ENCODE measurements at places on chromosomes 4 and X. TPM values are rescaled to one million over a fixed set of nuclear protein-coding genes. Genes with fewer than 3 reads are reported as not detected.

The LGI2 gene
- total RNA-seq: 17.4 TPM

The AMTN gene
- not detected for total RNA-seq

The CCKAR gene
- total RNA-seq: 2.7 TPM

The ARHGAP10 gene
- total RNA-seq: 11.0 TPM

The SYP gene
- 11.4 TPM for total RNA-seq

The TRIM2 gene
- total RNA-seq: 52.5 TPM

The ADGRG2 gene
- 0.81 TPM for total RNA-seq

The ZFP92 gene
- total RNA-seq: 0.38 TPM

The CDS1 gene
- total RNA-seq: 21.6 TPM

The XPNPEP2 gene
- 0.11 TPM for total RNA-seq

- DNase-seq: no peak
Measured at GRCh38 chrX:26909728-26910127, 553.4 kb downstream of the PPP4R3C start.

DNA sequence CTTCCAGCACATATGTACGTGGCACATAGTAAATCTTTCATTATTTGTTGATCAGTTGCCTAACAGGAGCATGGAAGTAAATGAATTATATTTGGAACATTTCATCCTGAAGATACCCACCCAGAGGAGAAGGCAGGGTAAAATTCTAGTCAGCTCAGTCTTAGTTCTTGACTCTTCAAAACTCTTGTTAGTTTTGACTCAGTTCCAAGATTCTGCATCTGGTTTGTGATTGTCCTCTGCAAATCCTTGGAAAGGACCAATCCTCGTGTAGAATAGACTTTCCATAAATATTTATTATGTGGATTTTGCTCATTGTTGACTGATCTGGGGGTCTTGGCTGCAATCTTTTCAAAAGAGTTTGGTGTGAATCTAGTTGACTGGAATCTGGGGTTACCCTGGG is 257.5 kb upstream of the FAT1 start:
- DNase-seq: no peak

GRCh38 chr4:88971536-88971935 is 85.4 kb downstream of the FAM13A start:
- no peak for DNase-seq

- DNase-seq: no peak
Measured at GRCh38 chrX:19811807-19812604, 75.4 kb downstream of the SH3KBP1 start.

- DNase-seq: no peak
Measured at GRCh38 chrX:124501586-124501985, 155.2 kb downstream of the SH2D1A start.

DNA sequence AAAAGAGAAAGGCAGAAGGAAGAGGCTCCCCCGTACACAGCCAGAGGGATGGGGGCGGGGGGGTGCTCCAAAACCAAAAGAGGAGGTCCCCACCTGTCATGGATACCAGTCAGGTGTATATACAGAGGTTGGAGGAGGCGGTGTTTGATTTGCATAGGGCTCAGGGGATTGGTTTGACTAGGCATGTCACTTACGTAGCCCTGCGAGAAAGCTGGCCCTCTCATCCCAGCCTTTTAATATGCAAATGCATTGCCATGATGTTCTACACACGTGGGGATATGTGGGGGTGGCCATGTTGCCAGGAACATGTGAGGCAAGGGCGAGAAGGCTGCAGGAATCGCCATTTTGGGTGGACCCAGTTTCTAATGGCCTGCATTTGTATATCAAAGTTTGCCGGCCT is 38.6 kb downstream of the TMEM150C start:
- DNase-seq: no peak

- no peak for DNase-seq
Measured at GRCh38 chr4:188811121-188811520, 671.9 kb downstream of the TRIML1 start.

- DNase-seq: no peak
Measured at GRCh38 chr4:155487210-155487609, 110.4 kb upstream of the MAP9 start.

- DNase-seq: no peak
Measured at GRCh38 chr4:150668824-150669223, 86.9 kb downstream of the MAB21L2 start.

DNA sequence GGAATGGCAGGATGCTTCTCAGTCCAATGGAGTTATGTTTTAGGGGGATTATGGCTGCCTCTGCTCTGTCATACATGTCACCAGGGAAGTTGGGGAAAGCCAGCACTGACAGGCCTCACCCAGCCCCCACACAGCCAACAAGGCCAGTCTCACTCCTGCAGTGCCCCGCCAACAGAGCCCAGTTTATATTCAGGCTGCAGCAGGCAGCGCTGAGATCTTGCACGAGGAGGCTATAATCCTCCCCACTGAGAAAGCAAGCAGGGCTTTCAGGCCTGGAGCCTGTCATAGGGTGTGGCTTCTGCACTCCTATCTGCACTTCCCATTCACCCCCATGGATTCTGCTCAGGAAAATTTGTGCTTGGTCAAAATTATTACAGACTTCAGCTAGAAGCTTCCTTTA is 25.1 kb downstream of the ADAD1 start:
- no peak for DNase-seq

DNA sequence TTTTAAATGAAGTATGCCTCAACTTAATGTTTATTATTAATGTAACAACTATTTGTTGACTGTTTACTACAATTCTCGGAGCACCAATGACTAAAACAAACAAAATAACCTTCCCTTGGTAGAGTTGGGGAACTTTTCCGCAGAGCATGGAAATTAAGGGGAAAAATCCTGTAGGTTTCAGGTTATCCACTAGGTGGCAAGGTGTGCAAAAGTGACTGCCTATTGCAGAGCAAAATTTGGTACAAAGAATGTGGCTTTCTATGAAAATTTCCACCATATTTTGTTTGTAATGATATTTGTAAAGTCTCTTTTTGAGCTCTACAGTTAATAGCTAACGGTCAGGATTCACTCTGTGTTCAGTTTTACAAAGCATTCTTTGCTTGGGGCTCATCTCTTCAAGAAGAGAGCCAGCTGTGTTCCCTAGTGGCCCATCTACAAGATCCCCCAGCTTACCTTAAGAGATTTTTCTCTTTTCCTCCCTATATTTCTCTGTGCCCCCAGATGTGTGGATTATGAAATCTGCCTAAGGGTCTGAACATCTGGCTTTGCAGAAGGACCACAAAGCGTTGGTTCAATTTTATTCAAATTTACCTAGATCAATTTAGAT is 61.1 kb downstream of the FBXO8 start:
- no peak for DNase-seq

DNA sequence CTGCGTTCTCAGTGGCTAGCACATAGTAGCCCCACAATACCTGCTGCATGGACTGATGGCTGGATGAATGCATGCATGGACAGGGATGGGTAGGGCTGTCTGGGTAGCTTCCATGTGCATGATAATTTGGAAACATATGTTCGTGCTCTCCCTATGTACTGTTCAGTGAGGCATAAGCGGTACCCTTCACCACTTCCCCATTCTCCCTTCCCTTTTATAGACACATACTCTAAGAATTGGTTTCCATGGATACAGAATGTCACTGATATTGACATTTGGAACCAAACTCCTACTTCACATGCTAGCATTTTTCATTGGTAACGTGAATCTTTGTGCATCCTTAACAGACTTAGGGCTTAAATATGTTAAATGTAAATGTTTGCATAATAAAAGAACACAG is 20.4 kb downstream of the USP46 start:
- no peak for DNase-seq

DNA sequence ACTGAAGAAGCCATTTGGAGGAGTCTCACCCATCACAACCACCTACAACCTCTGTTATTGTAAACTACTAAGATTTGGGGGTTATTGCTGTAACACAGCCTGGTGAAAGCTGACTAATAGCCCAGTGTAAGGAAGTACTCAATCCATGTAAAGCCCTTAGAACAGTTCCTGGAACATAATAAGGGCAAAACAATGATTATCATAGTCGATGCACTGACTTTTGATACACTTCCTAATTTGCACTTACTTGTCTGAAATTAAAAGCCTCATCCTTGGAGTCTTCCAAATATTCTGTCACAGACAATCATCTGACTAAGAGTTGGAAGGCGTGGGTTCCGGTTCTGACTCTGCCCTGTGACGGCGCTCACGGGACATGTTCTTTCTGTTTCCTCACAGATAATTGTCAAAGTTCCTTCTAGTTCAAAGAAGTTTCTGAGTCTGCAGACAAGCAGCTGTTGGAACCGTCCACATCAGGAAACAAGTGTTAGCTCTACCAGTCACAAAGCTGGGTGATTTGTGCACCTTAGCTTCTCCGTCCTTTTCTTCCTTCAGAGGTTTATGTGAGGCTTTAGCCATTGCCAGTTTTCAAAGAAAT is 33.4 kb upstream of the RASGEF1B start:
- no peak for DNase-seq

DNA sequence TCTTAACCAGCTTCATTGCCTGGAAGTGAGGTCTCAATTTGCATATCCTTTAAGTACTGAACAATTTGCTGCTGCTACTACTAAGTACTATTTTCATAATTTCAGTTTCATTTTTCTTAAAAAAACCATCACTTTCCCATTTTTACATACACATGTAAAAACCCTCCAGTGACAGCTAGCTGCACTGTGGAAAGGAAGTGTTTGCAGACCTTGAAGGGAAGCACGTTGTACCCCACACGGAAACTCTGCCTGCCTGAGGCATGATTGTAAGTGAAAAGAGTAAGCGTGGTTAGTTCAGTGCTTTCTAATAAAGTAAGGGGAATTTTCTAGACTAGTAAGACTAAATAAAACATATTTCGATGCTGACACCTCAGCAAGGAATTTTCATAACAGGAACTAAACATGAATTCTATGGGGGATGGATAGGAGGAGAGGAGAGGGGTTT is 103.6 kb downstream of the RAPGEF2 start:
- no peak for DNase-seq

DNA sequence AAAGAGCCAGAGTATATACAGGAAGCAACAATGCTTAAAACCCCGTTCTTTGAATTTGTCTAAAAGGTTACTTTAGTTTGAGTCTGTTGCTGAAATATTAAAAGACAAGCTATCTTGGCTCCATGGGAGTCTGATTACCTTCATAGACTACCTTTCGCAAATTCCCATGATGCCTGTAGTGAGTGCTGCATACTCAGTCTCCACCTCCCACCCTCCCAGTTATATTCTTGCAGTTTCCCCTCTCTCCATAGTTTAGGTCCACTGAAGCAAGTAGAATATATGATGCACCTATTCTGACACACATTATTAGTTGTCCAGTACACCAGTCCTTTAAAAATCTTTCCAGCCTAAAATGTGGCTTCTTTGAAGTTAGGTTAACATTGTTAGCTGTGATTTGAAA is 2.4 kb downstream of the CNKSR2 start:
- DNase-seq: no peak

- no peak for DNase-seq
Measured at GRCh38 chrX:153900831-153901752, 3.4 kb upstream of the AVPR2 start.

- DNase-seq: no peak
Measured at GRCh38 chr4:12658146-12658545, 826.0 kb downstream of the RAB28 start.

DNA sequence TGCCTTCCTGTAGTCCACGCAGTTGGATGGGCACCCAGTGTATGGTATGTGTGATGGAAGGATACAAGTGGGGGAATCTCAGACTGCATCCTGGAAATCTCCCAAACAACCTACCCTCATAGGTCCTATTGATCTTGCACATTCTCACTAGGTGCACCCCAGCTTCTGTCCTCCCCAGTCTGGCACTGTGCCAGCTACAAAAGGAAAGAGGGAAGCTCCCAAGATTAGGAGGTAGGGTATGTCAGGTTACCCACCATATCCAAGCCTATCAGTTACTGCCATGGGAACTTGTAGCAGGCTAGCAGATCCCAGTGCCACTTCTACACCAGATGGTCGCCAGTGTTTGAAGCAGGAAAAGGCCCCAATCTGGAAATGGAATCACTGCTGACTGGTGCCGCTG is 11.6 kb downstream of the TBX22 start:
- no peak for DNase-seq

DNA sequence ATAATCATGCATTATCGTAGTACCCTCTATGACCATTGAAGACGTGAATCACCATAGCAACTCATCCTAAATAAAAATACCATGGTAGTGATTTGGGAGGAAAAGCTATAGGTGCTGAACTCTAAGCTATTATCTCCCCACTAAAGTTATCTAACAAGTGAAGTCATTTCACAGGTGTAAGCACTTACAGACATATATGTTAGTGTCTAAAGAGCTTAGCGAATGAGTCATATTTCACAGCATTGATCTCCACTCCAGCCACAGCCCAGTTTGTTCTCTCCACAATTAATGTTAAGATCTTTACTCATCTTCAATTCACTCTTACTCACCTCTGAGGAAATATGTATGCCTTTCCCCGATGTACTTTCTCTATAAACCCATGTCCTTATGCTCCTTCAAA is 57.0 kb downstream of the DCAF8L1 start:
- no peak for DNase-seq

DNA sequence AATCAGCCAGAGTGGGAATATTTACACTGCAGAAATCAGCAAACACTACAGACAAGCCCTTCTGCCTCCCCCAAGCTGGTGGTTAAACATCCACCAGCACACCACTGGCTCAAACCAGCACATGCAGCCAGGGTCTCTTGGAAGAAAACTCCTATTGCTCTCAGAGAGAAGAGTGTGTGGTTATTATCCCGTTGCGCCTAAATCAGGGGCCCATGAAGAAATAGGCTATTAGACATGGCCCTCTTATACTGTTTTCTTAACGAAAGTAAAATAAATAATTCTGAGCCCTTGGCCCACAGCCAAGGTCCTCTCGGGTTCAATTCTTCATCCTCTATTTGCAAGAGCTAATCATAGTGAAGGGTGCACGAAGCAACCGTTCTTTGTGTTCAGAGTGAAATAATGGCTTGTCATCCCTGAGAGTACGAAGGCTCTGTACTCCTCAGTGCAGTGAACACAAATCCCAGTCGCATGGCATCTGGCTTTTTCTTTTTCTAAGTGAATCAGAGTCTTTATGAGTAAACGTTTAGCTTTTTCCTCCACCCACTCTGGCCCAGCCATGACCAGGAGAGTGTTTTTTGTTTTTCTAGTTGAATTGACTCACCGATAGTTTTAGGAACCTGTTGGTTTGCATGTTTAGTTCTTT is 33.4 kb upstream of the RBM47 start:
- DNase-seq: no peak

DNA sequence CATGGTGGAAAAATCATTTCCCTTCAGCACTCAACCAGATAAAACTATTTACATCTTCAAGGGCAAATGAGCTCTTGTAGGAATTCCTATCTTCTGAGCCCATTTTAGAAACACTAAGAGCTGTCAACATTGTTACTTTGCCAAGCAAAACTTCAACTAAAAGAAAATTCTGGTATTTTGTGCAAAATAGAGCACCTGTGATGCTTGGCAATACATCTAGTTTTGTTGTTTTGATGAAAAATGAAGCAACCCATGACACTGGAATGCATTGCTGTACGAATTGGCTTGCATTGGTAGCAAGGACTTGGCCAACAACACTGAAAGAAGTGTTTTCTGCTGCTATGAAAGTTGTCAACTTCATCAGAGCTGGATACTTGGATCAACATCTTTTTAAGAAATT is 194.4 kb downstream of the COX18 start:
- DNase-seq: no peak

- no peak for DNase-seq
Measured at GRCh38 chr4:174389439-174389838, 105.7 kb downstream of the CEP44 start.

- DNase-seq: no peak
Measured at GRCh38 chrX:1323315-1323714, 13.3 kb upstream of the IL3RA start.

GRCh38 chr4:127685292-127685691 is 44.9 kb upstream of the SLC25A31 start:
- no peak for DNase-seq

GRCh38 chr4:101147283-101147682 is 200.0 kb downstream of the PPP3CA start:
- DNase-seq: no peak

All from progenitor cell of endocrine pancreas (in vitro differentiated cells).